ENCODE measurements at places on chromosomes 16 and 17. TPM values are rescaled to one million over a fixed set of nuclear protein-coding genes. Genes with fewer than 3 reads are reported as not detected.

TBC1D3E gene
- total RNA-seq, result not detected

KRTAP16-1 gene
- not detected for total RNA-seq

CD300H gene
- total RNA-seq, result not detected

OTOP2 gene
- not detected for total RNA-seq

GJD3 gene
- 3.9 TPM for total RNA-seq

CCDC40 gene
- total RNA-seq, result 3.0 TPM

MYO15A gene
- 0.44 TPM for total RNA-seq

REXO5 gene
- total RNA-seq, result 2.8 TPM

ADAM11 gene
- 0.57 TPM for total RNA-seq

CX3CL1 gene
- total RNA-seq, result 0.57 TPM

TEKT1 gene
- not detected for total RNA-seq

PSMD7 gene
- total RNA-seq, result 96.4 TPM

ABCA10 gene
- 2.2 TPM for total RNA-seq

LDHD gene
- total RNA-seq, result 1.5 TPM

TBC1D26 gene
- total RNA-seq, result not detected

C16orf96 gene
- total RNA-seq, result under 0.01 TPM

FBXL19 gene
- 15.1 TPM for total RNA-seq

GNAO1 gene
- 0.22 TPM for total RNA-seq

ARL5C gene
- total RNA-seq, result not detected

STX1B gene
- 3.0 TPM for total RNA-seq

MCRIP1 gene
- total RNA-seq, result 82.0 TPM

IL17C gene
- not detected for total RNA-seq

ZG16B gene
- 0.29 TPM for total RNA-seq

HSD11B2 gene
- under 0.01 TPM for total RNA-seq

TIMP2 gene
- total RNA-seq, result 131 TPM

PRM1 gene
- total RNA-seq, result not detected

SLC52A1 gene
- total RNA-seq, result not detected

KCNJ12 gene
- total RNA-seq, result under 0.01 TPM

SCIMP gene
- not detected for total RNA-seq

CAVIN1 gene
- 437 TPM for total RNA-seq

KRTAP4-5 gene
- total RNA-seq, result not detected

KRTAP17-1 gene
- not detected for total RNA-seq

CLEC3A gene
- not detected for total RNA-seq

GINS2 gene
- total RNA-seq, result 0.66 TPM

TMEM98 gene
- 98.1 TPM for total RNA-seq

KRTAP9-2 gene
- total RNA-seq, result not detected

GSPT1 gene
- 111 TPM for total RNA-seq

SLC16A11 gene
- total RNA-seq, result not detected

CUEDC1 gene
- total RNA-seq, result 12.5 TPM

TP53TG3D gene
- 0.43 TPM for total RNA-seq

SNAI3 gene
- 0.22 TPM for total RNA-seq

GP1BA gene
- total RNA-seq, result under 0.01 TPM

ESRP2 gene
- 0.14 TPM for total RNA-seq

CA4 gene
- not detected for total RNA-seq

HOXB9 gene
- not detected for total RNA-seq

RASD1 gene
- total RNA-seq, result 1.1 TPM

SLC5A11 gene
- 0.14 TPM for total RNA-seq

SRCIN1 gene
- not detected for total RNA-seq

All from placental pericyte (primary cell).